NCI-H748 treated with DMSO at 0.1 percent for 48 hours (cell line): ENCODE measurements at places on chromosomes 1 and 21.

GRCh38 chr1:118827636-118828035, 160.5 kb downstream of the TBX15 start:
- no peak for DNase-seq

DNA sequence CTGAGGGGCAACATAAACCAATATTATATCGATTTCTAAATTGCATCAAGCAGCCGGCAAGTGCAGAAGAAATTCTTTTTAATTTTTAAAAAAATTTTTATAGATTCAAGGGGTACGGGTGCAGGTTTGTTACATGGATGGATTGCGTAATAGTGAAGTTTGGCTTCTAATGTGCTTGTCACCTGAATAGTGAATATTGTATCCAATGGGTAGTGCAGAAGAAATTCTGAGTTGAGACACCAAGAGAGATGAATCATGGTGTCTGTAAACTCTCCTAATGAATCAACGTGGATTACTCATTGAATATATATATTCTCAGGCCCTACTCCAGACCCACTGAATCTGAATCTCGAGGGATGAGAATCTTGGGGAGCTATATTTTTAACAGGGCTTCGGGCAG, 253.7 kb upstream of the FOXD3 start:
- DNase-seq, result no peak

DNA sequence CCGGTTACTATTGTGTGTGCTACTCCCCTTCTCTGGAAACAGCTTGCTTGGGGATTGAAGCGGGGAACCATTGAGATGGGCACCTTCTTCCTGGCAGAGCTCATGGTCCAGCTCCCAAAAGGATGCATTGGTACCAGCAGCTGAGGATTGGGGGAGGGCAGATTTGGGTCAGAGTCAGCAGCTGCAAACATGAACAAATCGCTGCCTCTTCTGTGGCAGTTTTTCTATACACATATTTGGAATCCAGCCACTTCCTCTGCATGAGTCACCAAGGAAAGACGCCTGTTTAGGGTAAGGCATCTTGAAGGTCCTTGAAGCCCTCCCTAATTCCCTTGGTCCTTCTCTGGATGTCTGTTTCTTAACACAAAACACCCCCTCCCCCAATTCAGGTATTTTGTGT, 104.7 kb downstream of the DAB1 start:
- no peak for DNase-seq

DNA sequence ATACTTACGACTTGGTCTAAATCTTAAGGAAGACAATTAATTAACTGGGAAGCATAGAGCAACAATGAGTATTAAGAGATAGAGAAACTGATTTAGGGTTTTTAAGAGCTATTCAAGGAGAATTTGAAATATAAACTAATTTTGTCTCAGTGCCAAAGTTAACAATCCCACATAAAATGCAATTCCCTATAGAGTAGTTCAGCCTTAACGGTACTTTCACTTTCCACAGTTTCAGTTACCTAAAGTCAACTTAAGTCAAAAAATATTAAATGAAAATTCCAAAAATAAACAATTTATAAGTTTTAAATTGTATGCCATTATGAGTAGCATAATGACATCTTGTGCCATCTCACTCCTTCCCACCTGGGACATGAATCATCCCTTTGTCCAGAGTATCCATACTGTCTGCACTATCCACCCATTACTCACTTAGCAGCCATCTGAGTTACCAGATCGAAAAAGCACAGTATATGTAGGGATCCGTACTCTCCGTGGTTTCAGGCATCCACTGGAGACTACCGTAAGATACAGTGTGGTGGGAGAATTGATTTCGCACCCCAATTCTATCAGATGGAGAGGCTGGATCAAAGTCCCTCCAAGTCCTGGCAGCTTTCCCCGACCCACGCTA, 4.8 kb upstream of the SARS1 start:
- peak; percentile 35 for DNase-seq

DNA sequence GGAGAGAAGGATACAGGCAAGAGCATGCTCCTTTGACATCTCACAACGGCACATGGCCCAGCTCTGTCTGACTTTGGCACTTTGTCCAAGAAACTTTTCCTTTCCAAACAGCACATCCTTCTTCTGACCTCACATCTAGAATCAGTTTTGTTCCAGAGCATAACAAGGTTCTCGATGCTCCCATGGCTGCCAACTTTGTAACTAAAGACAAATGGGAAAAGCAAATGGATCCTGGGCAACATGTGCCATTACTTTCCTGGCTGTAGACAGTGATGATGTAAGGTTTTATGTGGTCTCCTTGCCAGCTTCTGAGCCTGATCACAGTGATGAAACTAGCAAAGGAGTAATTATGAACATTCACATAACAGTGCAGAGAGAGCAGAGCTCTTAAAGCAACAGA, 171.8 kb upstream of the C1orf87 start:
- DNase-seq, result no peak

DNA sequence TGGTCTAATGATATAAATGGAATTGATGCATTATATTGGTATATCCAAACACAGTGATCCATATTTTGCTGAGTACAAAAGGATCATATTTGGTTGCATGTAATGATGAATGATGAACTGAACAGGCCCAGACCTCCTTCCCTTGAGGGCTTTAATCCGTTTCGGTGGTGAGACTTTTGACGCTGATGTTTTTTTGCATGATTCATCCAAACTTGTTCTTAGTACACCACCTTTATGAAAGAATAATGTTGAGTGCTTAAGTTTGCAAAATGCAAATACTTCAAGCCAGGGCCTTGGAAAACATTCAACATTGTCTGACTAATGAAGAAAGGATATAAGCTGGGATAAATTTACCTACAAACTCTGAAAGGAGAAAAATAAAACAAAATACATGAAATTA, 19.2 kb downstream of the HOOK1 start:
- DNase-seq, result no peak

DNA sequence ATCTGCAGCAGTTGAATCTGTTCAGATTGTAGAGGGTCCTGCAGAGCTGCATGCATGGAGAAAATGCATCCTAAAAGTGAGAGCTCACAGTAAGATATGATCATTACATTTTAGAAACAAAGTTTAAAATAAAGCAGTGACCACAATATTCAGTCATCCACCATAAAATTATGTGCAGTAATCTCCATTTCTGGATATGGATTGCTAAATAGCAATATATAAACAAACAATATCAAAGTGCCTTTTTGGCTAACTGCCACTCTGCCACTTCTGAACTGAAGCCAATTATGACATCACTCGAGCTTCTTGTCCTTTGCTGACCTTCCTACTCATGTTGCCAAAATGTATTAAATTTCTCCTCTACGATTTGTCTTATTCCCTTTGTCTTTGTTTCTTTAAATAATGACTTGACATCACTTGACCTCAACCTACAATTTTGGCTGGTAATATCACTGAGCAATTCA, 262.0 kb upstream of the CXADR start:
- peak; percentile 60 for DNase-seq

GRCh38 chr1:212302745-212303383, 17.7 kb downstream of the PPP2R5A start:
- DNase-seq, result no peak

DNA sequence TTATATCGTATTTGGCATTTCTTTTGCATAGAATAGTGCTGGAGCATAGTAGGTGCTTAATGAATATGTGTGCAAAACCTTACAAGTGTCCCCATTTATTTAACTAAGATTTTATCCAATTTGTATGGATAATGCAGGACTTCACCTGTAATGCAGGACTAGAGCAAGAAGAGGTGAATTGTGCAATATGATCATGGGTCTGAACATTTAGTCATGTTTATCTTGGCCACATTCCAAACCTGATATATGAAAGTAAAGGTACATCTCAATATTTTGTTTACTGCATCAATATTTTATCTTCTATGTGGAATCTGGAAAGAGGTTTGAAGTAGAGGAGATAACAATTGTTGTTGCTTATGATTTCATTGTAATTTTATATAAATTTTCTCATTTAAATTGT, 1626.7 kb upstream of the B3GALT2 start:
- DNase-seq, result peak; percentile 81

GRCh38 chr1:162141281-162142054, 72.0 kb downstream of the NOS1AP start:
- DNase-seq, result no peak

DNA sequence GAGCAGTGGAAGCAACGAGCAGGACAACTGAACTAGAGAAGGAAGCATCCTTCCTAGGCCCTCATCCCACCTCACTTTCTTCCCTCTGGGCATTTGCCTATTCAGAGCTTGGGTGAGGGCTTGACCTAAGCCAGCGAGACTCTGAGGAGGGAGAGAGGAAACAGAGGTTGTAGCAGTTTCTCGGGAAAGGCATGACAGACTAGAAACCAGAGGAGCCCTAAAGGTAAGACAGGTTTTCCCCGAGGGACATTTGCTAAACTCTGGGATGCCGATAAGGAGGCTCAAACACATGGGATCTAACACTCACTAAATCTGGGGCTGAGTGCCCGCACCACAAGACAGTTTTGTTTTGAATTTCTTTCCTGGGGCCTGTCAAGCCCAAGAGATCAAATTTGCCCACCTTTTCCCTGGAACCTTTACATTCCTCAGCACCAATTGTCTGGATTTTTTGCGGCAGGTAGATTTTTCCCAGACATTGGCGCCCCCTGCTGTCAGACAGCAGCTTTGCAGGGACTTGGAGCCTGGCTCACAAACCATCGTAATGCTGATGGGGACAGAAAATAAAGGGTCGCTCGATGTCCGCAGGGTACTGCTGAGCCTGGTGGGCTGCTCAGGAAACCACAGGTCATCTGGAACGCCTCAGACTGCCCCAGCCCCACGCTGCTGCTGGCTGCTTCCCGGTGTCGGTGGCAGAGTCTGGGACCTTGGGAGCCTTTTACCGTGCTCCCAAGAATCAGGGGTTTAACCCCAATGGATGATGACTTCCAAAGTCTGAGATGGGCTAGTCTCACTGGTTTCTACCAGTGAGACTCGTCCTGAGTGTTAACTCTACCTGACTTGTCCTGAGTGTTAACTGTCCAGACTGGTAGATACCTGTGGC, 23.4 kb upstream of the TSPAN2 start:
- DNase-seq, result no peak

- DNase-seq, result no peak
Measured at GRCh38 chr1:85461216-85461918, 3.6 kb downstream of the DDAH1 start.

GRCh38 chr21:31604591-31605190, 54.8 kb upstream of the SOD1 start:
- DNase-seq, result peak; percentile 77

DNA sequence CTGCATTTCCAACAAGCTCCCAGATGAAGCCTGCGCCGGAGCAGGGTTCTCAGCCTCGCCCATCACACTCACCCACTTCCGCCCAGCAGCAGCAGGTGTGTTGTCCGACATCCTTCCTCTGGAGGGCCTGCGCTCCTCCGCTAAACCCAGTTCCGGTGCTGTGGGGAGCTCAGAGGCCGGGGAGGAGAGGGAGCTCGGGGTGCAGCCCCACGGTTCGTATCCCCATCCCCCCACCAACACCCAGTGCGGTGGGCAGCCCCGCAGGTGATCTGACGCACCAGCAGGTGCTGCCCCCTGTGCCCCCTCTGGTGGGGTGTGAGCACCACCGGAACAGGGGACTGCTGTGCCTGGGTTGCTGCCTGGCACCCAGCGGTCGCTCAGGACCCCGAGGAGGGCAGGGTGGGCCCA, 3.4 kb upstream of the PEX10 start:
- DNase-seq, result no peak

- DNase-seq, result no peak
Measured at GRCh38 chr1:35808450-35809113, 766 bp downstream of the AGO4 start.

- DNase-seq, result no peak
Measured at GRCh38 chr1:182845379-182845778, 6.2 kb downstream of the DHX9 start.

DNA sequence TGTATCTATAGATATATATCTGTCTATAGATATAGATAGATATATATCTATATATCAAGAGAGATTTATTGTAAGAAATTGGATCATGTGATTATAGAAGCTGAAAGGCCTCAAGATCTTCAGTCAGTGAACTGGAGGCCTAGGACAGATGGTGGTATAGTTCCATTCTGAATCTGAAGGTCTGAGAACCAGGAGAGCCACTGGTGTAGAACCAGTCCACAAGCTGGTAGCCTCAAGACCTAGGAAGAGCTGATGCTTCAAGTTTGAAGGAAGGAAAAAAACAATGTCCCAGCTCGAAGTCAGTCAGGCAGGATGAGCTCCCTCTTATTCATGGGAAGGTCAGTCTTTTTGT, 213.2 kb upstream of the JUN start:
- no peak for DNase-seq

- DNase-seq, result no peak
Measured at GRCh38 chr1:40739455-40740008, 44.1 kb upstream of the KCNQ4 start.

- no peak for DNase-seq
Measured at GRCh38 chr1:98027103-98027705, 106.4 kb upstream of the DPYD start.

DNA sequence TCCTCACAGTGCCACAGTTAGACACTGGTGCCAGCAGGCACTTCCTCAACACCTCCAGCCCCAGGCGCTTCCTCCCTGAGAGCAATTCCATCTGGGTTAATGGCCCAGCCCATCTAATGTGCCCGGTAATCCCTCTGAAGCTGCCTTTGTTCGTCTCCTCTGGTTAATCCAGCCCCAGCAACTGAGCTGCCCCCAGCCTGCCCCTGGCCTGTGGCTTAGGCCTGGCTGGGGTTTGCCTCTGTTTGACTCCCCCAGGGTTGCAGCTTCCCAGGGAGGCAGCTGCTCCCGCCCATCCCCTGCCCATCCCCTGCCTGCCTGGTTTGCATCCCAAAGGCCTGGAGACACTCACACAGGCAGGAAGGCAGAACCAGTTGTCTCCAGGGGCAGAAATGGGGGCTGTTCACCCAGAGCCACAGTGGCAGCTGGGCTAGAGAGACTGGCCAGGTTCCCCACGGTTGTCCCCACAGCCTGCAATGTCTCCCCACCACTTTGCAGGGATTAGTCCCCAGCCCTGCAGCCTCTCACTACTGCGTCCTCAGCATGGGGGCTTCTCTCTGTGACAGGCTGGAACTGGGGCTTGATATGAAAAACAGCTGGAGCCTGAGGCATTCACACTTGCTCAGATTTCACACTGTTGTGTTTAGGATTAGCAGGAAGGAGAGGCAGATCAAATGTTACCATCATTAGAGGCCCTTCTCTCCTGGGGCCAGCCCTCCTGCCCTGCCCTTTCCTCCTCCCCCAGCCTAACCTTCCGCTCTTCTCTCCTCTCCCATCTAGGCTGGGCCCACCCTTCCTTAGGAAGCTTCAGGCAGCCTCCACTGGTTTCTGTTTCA, 120.2 kb downstream of the TLR5 start:
- DNase-seq, result no peak

GRCh38 chr1:6870571-6870970, 85.3 kb downstream of the CAMTA1 start:
- DNase-seq, result no peak

GRCh38 chr1:39657402-39657801, 14.5 kb downstream of the NT5C1A start:
- no peak for DNase-seq

DNA sequence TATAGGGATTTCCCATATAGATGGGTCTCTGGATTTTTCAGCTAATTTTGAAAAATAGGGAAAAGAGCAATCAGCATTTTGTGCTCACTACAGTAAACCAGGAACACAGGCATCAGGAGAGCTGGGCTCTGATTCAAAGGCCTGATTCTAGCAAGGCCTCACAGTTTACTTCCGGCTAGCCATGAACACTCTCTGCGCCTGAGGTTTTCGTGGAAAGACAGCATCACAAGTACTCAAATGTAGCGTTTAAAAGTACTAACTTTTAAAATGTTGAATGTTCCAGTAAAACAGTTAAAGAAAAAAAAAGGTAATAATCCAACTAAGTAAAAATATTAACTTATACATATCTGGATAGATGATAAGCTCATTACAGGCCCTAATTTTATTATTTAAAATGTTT, 120.6 kb downstream of the SLC45A1 start:
- no peak for DNase-seq
